Upper lobe of right lung (tissue), 1 donor: ENCODE measurements at places on chromosomes 4 and X.

GRCh38 chr4:171962110-171962509, 148.9 kb downstream of the GALNTL6 start:
- DNase-seq: no peak

DNA sequence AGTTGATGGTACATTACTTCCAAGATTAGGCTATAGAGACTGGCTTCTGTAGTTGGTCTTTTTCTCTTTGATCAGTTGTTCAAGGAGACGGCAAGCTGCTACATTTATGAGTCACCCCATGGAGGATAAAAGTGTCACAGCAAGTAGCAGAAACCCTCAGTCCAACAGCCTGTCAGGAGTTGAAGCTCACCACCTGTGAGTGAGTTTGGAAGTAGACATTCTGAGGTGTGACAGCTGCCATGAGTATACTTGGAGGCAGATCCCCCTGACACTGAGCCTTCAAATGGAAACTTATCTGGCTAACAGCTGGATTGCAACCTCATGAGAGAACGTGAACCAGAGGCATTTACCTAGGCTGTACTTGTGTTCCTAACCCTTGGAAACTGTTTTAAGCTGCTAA, 68.0 kb downstream of the CCNG2 start:
- no peak for DNase-seq

DNA sequence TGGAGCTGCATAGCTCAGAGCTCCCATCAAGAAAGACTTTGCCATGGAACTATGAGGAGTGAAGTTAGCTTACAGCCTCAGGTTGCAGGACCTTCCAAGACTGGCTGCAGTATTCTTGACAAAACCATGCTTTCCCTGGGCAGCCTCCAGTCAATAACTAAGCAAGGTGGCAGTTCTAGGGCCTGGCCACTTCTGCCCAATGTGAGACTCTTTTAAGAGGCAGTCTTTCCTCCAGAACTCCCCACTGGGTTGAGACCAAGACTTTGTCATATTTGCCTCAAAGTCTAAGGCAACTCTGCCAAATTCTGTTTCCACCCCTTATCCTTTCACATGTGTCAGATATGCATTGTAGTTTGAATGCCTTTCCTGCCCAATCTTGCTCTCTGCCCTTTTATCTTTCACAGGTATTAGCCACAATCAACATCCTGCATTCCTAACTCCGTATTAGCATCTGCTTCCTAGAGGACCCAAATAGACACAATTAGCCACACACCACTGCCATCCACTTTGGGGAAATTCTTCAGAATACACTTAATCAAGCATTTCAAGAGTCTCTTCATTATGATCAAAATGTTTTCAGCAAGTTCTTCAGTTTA, 17.7 kb upstream of the SLC25A43 start:
- no peak for DNase-seq

- DNase-seq: no peak
Measured at GRCh38 chr4:165386328-165386727, 7.5 kb downstream of the CPE start.

GRCh38 chrX:2521092-2521926, 20.5 kb upstream of the DHRSX start:
- no peak for DNase-seq

- no peak for DNase-seq
Measured at GRCh38 chr4:29805916-29806480, 914.2 kb upstream of the PCDH7 start.
